ENCODE measurements at places on chromosomes 6 and 20.

DNA sequence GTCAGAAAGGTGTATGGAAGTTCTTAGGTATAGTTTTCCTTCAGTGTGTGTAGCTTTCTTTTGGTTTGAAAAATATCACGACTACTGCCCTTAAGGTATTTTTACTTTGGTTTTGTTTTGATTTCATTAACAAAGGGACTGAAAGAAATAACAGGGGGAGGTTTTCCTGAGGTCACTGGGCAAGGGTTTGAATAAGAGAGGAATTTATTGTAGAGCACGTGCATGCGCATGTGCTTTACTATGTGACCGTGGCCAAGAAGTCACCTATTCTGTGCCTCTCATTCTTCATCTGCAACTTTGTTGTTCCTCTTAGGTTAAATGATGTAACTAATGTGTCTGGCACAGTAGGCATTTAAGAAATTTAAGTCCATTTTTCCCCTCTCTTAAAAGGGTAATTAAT is 4.1 kb upstream of the MAN1A1 start:
- DNase-seq, result no peak

DNA sequence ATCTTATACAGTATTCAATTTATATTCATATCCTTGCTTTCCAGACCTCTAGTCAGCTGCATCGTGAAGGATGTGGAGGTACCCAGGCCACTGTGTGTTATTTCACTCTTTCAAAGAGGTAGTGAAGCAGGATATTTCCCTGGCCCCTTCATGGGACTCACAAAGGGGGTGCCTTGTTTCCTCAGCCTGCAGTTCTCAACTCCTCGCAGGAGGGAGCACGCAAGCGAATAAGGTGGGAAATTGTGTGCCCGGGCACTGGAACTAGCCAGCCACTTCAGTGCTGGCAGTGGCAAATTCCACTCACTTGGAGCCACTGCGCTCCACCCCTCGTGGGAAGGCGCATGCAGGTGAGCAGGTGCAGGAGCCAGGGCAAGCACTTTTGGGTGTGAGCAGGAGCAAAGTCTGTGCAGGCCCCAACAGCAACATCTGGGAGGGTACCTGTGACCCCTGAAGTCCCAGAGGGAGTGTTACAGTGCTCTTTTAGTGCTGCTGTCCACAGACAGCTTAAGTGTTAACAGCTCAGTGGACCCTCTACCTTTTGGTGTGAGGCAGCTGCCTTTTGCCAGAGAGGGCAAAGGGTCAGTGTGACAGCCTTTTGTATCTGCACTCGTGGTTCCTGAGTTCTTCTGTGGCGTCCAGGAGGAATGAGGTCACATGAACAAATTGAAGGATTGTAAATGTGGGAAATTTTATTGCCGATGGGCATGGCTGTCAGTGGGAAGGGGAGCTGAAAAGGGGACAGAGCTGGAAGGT is 49.4 kb upstream of the FAM135A start:
- DNase-seq, result no peak

- no peak for DNase-seq
Measured at GRCh38 chr20:21956591-21956990, 251.1 kb downstream of the PAX1 start.

DNA sequence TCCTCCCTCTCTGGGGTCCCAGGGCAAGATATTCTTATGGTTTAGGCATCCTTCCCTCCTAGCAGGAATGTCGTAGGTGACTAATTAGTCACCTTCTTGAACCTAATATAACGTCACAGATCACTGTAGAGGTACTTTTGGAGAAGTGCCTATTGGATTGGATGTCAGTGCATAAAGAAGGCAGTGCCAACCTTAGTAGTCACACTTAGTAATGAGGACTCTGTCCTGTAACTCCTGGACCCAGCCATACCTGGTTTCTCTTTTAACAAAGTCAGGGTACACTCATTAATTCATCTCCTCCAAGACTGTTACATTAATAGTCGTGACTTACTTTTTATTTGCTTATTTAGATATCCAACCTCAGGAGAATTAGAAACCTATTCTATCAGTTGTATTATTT is 20.0 kb downstream of the VTA1 start:
- no peak for DNase-seq

- peak; percentile 87 for DNase-seq
Measured at GRCh38 chr6:46044881-46045617, 29.4 kb upstream of the CLIC5 start.

DNA sequence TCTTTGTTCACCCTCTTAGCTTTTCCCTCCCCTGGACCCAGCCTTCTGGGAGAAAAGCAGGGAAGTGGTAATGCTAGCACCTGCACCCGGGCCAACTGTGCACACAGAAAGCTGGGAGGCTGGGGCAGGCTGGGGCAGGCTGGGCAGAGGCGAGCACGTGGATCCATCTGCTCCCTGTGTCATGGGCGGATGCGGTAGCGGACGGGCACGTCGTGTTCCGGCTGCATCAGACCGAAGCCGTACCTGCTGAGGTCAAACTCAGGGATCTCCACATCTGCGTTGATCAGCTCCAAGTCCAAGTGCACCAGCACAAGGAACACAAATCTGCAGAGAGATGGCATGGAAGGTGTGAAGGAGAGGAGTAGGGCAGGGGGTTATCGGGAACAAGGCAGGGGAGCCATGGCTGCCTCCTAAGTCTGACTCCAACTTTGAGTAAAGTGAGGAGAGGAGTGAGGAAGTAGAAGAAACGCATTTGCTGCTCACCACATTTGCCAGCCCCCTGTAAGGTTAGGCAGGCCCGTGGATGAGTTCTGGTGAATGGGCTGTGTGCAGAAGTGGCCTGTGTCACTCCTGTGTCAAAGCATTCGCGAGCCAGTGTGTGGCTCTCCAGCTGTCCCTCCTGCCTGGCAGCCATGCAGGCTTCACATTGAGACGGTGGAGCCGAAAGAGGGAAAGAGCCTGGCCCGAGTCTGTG is 25.4 kb upstream of the KCNB1 start:
- DNase-seq, result no peak

DNA sequence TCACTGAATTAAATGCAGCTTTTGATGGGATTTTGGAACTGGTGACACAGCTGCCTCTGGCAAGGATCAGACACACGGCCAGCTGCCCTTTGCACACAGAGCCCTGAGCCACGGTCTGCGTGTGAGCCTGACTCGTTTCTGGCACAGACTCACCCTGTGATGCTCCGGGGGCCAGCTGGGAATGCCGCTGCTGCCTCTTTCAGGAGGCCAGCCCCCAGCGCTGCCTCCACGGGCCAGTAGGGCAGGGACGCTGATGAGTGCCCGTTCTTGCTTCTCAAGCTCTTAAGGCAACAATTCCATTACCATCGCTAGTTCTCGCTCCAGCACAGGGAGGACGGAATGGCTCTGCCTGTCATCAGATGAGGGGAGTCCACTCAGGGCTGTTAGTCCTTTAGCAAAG is 61.6 kb downstream of the IRF4 start:
- DNase-seq, result no peak

GRCh38 chr6:61592238-61592637 is 693.8 kb downstream of the KHDRBS2 start:
- no peak for DNase-seq

GRCh38 chr6:25166955-25167748 is 112.0 kb upstream of the CARMIL1 start:
- no peak for DNase-seq

GRCh38 chr6:150336299-150336698 is 32.5 kb upstream of the IYD start:
- peak; percentile 69 for DNase-seq

GRCh38 chr6:134201716-134202115 is 116.2 kb downstream of the SGK1 start:
- DNase-seq, result no peak

DNA sequence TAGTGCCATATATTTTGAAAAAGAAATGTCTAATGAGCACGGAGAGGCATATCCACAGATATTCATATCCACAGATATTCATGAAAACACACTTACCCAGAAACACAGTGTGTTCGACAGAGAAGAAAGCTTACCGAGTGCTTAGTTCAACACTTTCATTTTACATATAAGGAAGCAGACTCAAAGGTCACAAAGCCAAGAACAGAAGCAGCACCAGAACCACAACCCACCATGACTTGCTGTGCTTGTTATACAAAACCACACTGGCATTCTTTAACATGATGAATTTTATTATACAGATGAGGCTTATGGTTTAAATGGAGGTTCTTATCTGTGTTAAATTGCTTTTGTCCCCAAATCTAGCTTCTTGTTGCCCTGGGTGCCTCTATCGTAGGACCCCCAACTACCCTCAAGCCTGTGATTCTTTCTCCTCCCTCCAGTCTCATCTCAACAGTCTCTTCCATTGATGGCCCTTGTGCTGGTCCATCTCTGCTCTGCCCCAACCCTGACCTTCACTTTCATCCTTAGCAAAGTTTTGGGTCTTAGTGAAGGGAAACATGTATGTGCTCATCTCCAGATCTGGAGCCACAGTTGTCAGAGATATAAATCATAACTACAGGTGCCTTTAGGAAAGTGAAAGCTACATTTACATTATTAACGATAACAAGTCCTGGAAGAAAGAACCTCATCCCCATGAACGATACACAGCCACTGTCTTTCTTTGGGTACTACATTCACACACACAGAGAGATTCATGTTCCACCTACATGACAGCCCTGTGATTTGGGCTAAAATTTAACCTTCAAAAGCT is 40.0 kb downstream of the SF3B5 start:
- peak; percentile 8 for DNase-seq

GRCh38 chr20:18971121-18971520 is 157.5 kb downstream of the SCP2D1 start:
- DNase-seq, result no peak

- DNase-seq, result no peak
Measured at GRCh38 chr6:19590501-19591131, 246.6 kb upstream of the ID4 start.

DNA sequence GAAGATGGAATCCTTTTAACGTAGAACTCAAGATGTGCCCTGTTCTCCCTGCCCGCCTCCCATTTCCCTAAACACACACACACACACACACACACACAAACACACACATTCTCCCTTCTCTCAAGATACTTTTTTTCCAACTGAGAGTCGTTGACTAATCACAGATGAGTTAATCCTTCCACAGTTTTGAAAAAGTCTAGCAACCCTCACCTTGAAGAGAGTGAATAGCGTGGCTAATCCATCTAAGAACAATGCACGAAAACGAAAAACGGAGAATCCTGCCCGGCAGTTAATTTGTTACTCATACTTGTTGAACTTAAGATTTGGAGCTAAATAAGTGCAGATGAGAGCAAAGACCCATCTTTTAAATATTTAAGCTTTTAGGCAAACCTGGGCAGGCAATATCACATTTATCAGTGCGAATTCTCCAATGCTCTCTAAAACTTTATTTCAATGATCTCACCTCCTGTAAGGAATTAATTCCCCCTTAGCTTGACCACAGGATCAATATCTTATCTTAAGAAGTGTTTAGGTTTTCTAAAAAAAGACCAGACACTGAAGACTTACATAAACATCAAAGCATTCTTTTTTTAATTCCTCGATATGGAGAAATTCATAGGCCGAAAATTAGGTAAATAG is 1.1 kb downstream of the AGPAT4 start:
- DNase-seq, result peak; percentile 35

DNA sequence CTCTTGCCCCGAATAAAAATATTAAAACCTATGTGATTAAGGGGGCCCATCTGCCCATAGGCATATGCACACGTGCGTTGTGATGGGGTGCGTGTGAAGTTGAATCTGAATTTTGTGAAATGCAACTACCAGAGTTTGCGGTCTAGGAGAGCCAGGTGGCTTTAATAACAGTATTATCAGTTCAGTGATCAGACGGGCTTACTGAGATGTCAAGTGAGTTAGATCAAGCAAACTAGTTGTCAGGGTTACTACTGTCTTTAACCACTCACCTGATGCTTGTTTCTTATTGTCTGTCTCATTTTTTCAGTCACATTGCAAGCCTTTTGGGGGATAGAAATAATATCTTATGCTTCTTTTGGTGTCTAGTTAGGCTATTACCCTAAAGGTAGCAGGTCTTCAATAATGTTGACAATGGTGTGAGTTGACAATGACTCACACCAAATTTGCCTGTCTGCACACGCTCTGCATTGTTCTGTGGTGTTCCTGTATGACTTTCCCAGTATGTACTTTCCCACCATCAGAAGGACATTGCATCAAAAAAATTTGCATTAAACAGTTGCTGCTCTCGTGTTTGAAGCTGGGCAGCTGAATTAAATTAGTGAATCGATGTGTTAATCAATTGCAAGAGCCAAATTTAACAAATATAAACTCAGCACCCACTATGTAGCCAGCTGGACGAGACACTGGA is 103.1 kb upstream of the NAA20 start:
- peak; percentile 89 for DNase-seq

DNA sequence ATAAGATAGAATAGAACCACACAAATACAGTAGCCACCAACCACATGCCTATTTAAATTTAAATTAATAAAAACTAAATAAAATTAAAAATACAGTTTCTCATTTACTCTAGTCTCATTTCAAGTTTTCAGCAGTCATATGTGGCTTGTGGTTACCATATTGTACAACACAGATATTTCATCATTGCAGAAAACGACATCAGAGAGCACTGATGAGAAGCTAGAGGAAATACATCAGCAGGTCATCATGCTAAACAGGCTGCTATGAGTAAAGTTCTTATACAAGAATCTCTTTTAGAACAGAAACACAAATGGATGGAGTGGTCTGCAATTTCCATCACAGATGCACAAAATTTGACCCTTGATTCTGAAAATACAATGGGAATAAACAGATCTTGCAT is 36.6 kb downstream of the TBC1D32 start:
- no peak for DNase-seq

DNA sequence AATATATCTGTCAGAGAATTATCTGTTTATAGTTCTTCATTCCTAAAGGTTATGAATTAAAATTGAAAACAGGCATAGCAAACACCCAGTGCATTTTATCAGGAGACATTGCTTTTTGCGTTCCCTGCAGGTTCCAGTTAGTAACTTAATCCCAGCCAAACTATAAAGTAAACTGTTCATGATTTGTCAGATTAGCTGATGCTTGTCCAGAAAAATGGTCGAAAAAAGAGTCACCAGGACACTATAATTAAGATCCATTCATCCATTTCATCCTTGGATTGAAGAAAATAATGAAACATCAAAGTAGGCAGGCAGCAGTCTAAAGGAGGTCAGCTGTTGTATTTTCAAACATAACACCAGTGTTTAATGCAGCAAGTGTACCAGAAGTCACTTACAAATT is 75.9 kb downstream of the EPHA7 start:
- DNase-seq, result no peak

- no peak for DNase-seq
Measured at GRCh38 chr6:129679758-129680157, 30.2 kb downstream of the ARHGAP18 start.

GRCh38 chr6:105001063-105001462 is 44.2 kb downstream of the LIN28B start:
- DNase-seq, result no peak
